Activated T-helper 17 cell treated with anti-CD3 and anti-CD28 coated beads, Interleukin-2, amount 50 U/mL, for 72 hours (primary cell): ENCODE measurements at places on chromosomes 6 and 20.

DNA sequence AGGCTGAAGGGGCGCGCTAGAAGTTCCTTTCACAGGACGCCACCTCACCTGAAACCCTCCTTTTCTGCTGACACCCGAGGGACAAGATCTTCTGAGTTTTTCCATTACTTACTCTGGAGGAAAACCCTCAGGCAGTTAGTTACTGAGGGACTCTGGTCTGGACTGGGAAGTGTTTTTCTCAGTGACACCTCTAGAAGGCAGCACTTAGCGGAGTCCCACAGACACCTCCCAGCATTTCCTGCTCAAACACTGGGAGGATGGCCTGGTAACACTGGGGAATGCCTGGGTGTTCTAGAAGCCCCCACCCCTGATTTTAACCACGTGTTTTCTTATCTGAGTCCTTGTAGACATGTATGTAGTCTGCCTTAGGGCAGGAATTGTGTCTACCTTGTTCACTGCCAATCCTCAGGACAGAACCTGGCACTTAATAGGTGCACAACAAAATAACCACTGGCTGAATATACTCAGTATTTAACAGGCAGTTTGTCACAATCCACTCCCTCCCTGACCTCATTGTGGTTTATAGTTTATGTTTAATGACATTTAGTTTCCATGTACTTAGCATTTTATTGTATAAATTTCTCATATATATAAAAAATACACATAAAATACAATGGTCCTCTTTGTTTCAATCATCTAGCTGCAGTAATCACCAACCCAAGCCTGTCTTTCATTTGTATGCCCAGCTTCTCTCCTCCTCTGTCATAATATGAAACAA lies 4.8 kb downstream of the GSTA3 start:
- peak; percentile 67 for ATAC-seq

- peak; percentile 33 for ATAC-seq
Measured at GRCh38 chr6:36759148-36759759, 61.6 kb downstream of the RAB44 start.

- no peak for ATAC-seq
Measured at GRCh38 chr20:39849664-39850063, 839.4 kb downstream of the MAFB start.

DNA sequence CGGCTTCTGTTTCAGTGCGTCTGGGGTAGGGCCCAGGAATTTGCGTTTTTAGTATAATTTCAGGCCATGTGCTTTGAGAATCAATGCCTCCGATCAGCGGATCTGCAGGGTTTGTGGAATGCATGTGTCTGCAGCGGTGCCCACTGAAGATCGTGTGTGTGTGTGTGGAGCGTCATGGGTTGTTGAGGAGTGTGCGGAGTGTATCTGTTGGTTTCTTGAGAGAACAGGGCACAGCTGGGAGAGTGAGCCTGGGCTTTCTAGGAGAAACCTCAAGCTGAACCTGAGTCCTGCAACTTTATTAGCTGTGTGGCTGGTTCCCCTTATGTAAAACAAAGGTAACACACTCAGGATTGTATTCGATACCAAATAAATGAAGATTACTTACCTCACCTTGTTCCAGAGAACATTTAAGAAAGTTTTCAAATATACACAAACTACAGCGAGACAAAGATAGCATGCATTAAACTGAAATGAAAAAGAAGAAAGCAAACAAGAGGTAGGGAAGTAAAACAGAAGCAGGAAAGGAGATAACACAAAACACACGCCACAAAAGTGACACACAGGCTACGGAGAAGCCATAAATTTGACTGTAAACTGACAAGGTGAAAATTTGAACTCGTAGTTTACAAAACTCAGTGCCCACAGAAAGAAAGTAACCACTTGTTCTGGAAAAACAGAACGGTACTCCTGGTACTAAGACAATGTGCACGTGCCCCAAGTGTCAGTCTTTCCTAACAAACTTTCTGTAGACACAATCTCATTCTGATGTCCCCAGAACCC lies 28.8 kb downstream of the PDE10A start:
- ATAC-seq, result no peak

- no peak for ATAC-seq
Measured at GRCh38 chr20:40785346-40785745, 96.3 kb upstream of the MAFB start.
